ENCODE measurements at places on chromosomes 13 and 19. TPM values are rescaled to one million over a fixed set of nuclear protein-coding genes. Genes with fewer than 3 reads are reported as not detected.

Gene LIPE
- 3.9 TPM for polyA plus RNA-seq

Gene CHST8
- polyA plus RNA-seq = 0.35 TPM

Gene PLIN5
- polyA plus RNA-seq = 3.1 TPM

Gene USHBP1
- polyA plus RNA-seq = 0.23 TPM

Gene KIR2DL4
- 0.45 TPM for polyA plus RNA-seq

Gene CATSPERD
- not detected for polyA plus RNA-seq

Gene ANGPTL8
- not detected for polyA plus RNA-seq

Measured in sigmoid colon (tissue), 7 donors.